ENCODE measurements at places on chromosomes 3 and 15.

DNA sequence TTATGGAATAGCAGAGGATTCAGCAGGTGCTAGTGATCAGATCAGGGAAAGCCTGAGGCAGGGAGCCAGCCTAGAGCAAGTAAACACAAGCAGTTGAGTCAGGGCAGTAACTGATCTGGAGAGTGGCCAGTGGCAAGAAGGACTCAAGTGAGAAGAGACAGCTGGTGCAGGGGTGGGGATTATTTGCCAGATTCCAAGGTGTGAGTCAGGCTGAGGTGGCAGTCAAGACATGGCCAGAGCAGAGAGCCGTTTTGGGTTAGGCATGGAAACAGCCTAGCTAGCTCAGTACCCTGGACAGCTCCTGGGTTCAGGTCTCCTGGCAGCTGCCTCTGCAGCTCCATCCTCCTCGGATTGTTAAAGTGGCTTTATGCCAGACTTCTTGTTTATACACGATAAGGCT, 281.9 kb upstream of the ONECUT1 start:
- DNase-seq: no peak

- DNase-seq: no peak
Observed at GRCh38 chr3:67937498-67938118, 283.2 kb upstream of the SUCLG2 start.

DNA sequence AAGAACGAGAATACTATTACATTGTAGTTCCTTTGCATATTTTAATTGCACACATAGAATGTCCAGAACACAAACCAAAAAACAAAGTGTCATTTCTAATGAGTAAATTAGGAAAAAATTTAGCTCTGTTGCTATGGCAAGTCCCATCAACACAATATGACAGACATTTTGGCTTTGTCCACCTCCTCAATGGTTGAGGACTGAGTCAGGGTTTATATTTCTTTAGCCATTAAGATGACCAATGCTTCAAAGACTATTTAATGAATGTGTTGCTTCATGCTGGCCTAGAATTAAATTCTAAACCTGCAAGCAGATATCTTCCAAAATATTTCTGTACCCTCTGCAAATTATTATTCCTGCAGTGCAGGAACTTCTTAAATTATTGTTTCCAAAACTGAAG, 719.2 kb downstream of the NTRK3 start:
- DNase-seq: no peak

DNA sequence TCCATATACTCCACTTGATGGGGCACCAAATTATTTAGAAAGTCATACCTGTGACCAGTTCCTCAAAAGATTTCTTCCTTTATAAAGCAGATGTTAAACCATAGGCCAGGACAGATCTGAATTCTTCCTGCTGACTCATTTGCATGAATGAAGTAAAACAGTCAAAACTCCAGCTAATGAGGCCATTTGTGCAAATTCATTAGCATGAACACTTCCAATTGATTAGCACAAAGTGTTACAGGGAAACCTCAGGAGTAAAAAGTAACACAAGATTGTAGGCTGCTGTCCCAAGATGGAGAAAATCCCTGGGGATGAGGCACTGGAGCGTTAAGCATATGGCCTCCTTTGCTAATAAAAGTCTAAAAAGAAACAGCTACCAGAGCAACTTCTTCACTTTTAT, 149.8 kb downstream of the ZNF385D start:
- no peak for DNase-seq

- DNase-seq: no peak
Observed at GRCh38 chr3:136194409-136195257, 1.5 kb downstream of the MSL2 start.

DNA sequence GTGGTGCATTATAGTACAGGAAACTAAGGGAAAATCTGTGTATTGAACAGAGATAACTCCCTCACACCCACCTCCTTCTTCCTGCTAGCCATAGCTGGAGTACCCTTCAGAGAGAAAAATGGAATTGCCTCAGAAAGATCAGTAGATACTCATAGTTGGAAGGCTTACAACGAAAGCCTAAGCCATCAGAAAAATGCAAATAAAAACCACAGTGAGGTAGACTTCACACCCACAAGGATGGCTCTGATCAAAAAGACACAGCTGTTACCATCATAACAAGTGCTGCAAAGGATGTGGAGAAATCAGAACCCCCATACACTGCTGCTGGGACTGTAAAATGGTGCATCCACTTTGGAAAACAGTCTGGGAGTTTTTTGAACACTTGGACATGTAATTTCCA, 7.4 kb upstream of the DLG1 start:
- DNase-seq: no peak

DNA sequence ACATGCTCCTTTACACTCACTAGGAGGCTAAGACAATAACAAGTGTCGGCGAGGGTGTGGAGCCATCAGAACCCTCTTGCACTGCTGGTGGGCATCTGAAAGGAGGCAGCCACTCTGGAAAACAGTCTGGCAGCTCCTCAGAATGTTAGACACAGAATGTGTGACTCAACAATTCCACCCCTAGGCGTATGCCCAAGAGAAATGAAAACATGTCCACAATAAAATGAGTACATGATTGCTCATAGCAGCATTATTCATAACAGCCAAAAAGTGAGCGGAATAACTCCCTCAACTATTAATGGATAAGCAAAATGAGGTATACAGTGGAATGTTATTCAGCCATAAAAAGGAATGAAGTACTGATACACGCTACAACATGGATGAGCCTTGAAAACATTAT, 57.8 kb downstream of the WNT7A start:
- DNase-seq: peak; percentile 4

DNA sequence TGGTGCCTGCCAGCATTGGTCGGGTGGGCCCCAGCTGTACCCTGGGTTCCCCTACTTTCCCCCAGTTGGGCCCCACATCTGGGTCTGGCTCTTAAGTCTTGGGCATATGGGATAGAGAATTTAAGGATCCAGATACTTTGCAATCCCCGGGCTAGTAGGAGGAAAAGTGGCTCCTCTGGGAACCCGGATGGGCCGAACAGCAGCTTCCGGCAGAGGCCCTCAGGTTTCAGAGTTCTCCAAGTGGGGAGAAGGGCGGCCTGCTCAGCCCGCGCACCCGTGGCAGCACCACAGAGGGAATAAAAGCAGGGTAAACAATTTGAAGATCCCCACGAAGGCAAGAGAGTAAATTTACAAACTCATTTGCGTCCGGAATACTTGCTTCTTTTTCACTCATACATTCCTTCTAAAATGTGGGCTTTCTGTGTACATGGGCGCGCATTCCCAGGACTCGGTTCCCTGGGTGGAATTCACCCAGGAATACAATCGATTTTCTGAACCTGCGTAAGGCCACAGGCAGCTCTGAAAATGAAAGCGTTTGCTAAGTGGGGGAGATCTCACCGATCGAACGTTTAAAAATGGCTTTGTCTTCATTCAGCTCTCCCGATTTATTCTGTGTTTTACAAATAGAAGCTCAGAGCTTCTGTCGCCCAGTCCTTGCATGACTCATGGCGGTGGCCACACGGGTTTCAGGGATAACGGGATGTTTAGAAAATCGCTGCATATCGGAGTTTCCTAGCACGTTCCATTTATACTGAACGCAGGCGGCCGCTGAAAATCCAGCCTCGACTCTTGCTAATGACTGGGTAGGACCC, 74.0 kb upstream of the POLG start:
- DNase-seq: no peak

- DNase-seq: no peak
Observed at GRCh38 chr15:84822653-84823281, 5.6 kb downstream of the ALPK3 start.

DNA sequence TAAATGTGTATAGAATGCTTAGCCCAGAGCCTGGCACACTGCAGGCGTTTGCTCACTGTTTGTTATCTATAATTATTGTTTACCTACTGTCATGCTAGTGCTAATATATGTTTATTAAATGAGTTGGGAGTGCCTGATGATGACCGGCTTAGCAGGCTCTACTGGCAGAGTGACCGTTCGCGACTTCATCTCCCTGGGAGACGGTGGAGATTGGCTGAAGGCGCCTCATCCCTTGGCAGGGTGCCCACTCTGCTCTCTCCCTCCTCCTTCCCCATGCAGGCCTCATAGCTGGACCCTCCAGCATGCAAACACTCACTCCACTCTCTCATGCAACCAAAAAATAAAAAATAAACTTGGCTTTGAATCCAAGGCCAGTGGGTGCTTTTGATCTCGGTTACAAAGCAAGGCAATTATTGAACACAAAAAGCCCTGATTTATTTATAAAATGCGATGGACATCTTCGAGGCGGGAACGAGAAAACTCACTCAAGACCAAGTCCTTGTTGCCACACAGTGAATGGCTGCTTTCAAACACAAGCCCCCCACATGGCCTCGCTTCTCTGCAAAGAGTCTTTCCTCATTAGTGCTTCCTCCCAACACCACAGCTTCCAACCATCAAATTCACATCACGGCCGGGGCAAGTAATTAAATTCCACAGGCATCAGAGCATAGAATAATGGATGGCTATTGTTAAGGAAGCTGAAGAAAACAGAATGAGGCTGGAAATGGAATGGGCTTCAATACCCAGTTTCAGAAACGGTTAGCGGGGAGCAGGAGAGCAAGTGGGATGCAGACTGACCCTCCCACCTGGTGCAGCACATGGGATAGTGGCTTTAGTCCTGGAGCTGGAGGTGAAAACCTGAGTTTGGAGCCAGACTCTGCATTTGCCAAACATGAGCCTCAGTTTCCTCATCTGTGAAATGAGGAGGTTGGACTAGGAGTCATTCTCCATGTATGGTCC, 135.7 kb upstream of the RAD18 start:
- DNase-seq: no peak

DNA sequence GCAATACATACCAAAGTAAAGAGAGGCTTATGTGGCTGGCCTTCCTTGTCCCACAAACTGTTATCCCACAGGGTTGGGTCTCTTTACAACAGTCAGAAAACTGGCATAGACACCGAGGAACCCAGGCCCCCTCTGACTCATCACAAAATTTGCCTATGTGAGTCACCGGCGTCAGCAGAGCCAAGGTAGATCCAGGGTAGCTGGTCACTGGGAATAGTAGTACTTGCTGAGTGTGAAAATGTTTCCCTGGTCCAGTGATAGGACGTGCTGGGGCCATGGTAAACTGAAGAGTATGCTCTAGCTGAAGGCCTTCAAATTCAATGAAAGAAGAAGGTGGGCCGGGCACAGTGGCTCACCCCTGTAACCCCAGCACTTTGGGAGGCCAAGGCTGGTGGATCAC, 27.1 kb upstream of the SKIL start:
- DNase-seq: peak; percentile 17

GRCh38 chr3:139292192-139292591, 51.6 kb upstream of the MRPS22 start:
- DNase-seq: no peak

- no peak for DNase-seq
Observed at GRCh38 chr3:16825617-16826204, 59.0 kb upstream of the PLCL2 start.
